RWPE2 (cell line): ENCODE measurements at places on chromosomes 7 and 10.

- no peak for DNase-seq
Measured at GRCh38 chr7:17618652-17618974, 320.2 kb downstream of the AHR start.

DNA sequence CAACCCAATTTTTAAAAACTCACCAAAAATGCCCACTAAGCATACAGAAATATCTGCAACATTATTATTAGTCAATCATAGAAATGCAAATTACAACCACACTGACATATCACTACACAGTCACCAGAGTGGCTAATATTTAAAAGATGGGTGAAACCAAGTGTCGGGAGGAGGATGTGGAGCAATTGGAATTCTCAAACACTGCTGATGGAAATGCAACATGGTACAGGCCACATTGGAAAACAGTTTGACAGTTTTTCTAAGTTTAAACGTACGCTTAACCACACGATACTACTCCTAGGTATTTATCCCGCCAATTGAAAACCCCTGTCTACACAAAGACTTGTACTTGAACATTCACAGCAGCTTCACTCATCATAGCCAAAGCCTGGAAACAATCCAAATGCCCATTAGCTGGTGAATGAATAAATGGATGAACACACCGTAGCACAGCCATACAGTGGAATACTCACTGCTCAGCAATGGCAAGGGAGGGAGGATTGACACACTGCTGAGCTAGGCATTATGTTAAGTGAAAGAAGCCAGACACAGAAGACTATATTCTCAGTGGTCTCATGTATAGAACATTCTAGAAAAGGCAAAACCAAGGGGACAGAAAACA, 16.3 kb downstream of the GCK start:
- no peak for DNase-seq

DNA sequence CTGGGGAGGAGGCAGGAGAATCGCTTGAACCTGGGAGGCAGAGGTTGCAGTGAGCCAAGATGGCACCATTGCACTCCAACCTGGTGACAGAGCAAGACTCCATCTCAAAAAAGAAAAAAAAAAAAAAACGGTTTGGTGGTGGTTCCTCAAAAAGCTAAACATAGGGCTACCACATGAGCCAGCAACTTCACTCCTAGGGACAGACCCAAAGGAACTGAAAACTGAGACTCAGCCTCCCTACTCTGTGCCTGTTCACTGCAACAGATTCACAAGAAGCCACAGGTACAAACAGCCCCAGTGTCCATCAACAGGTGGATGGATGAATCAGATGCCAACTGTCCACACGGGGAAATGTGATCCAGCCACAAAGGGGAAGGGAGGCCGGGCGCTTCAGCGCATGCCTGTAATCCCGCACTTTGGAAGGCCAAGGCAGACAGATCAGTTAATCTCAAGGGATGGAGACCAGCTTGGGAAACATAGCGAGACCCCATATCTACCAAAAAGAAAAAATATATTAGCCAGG, 79.1 kb upstream of the TNRC18 start:
- DNase-seq = no peak

DNA sequence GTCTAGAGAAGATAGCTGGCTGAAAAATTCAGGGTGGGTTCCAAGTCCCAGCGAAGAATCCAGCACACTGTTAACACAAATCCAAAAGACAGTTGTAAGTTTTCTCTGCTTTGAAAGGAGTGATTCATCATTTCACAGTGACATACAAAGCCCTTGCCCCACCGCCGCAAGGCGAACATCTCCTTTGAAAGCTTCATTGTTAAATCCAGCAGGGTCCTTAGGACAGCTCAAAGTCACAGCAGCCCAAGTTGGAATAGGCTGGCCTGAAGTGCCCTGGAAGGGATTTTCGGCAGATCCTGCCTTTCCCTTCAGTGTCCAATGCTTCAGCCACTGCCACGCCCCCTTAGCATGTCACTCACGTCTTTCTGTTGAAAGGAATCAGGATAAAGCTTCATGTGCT, 526.1 kb downstream of the CALN1 start:
- no peak for DNase-seq

DNA sequence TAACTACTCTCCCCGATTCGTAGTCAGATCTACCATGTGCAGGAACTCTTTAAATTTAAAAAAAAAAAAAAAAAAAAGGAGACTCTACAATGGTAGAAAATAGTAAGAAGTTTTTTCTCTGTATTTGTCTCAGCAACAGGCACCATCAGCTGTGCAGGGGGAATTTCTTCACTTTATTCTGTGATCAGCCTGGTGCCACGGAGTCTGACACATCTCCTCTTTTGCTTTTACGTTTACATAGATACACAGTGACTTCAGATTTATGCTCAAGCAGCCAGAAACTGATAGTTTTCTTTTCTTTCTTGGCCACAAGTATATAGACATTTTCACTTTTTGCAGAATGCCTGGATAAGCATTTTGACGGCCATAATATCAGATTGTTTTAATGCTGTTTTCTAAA, 190.6 kb upstream of the AKR1E2 start:
- DNase-seq = no peak

DNA sequence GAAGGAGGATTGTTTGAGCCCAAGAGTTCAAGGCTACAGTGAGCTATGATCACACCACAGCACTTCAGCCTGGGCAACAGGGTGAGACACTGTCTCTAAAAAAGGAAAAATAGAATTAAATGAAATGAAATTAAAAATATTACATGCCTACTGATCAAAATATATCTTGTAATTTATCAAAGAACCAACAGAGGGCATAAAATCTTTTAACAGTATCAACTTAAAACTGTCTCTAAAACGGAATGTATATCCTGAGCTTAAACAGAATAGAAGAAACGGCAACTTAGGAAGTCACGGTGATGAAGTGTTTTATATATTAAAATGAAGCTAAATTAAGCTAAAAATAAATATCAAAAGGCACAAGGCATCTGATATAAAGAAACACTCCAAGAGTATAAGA, 78.8 kb downstream of the MTPAP start:
- no peak for DNase-seq

DNA sequence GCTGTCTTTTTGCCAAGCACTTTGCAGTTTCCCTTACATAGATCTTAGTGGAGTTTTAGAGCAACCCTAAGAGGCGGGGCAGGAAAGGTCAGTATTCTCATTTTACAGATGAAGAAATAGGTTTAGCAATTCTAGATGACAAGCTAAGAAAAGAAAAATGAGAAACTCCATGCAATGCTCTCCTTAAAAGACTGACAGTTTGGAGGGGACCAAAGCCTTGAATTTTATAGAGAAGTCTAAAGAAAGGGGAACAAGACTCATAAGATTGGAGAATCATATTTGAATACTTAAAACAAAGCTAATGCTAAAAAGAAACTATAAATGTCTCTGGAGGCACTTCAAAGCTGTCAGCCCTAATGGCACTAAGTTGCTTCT, 19.6 kb downstream of the CEP55 start:
- no peak for DNase-seq

- DNase-seq = no peak
Measured at GRCh38 chr7:106655703-106656498, 5.1 kb downstream of the CCDC71L start.
